ENCODE measurements at places on chromosomes 16 and 17. TPM values are rescaled to one million over a fixed set of nuclear protein-coding genes. Genes with fewer than 3 reads are reported as not detected.

The PDF gene
- total RNA-seq = 5.3 TPM

The NPIPA8 gene
- 4.8 TPM for total RNA-seq

The CDK3 gene
- total RNA-seq = 2.8 TPM

The KRTAP4-11 gene
- not detected for total RNA-seq

Data from diencephalon (tissue), 1 donor.